ENCODE measurements at places on chromosomes 7 and 10.

GRCh38 chr10:131261890-131262475 is 49.5 kb downstream of the TCERG1L start:
- no peak for DNase-seq

DNA sequence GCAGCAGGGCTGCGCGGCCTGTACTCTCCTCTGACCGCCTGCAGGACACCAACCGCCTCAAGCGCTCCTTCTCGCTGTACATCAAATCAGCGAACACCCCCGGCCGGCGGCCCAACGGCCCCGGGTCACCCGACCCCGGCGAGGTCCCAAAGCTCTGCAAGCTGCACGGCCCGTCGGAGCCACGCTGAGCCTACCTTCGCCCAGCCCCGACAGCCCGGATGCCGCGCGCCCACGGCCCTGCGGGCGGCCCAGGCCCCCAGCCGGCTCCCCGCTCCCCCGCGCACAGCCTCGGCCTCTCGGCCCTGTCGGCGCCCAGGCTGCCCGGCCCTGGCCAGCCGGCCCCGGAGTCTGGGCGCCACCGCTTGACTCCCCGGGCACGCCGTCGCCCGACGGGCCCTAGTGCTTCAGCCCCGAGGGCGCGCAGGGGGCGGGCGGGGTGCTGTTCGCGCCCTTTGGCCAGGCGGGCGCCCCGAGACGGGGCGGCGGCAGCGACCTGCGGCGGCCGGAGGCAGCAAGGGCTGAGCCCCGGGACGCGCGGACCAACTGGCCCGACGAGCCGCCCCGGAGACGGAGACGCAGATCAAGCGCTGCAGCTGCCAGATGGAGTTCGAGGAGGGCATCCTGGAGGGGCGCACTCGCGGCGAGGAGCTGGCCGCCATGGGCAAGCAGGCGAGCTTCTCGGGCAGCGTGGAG is 11.1 kb upstream of the SEC24C start:
- no peak for DNase-seq

GRCh38 chr7:4699841-4700240 is 17.7 kb downstream of the FOXK1 start:
- no peak for DNase-seq

GRCh38 chr10:110643653-110644597 is at the start of gene RBM20:
Gene RBM20 (plus strand): TSS chr10:110644336. CDS start chr10:110644455, 119 bp downstream.
- no peak for DNase-seq

- no peak for DNase-seq
These were observed 23.1 kb downstream of the KCP start for GRCh38 chr7:128887169-128888038.

GRCh38 chr10:37703114-37703513 is 154.3 kb downstream of the ZNF248 start:
- DNase-seq: no peak

GRCh38 chr10:12327074-12327473 is 22.3 kb upstream of the CAMK1D start:
- no peak for DNase-seq

- DNase-seq: no peak
These were observed 178.1 kb downstream of the AVL9 start for GRCh38 chr7:32673275-32673983.

GRCh38 chr10:773562-774161 is 84.2 kb upstream of the DIP2C start:
- no peak for DNase-seq

DNA sequence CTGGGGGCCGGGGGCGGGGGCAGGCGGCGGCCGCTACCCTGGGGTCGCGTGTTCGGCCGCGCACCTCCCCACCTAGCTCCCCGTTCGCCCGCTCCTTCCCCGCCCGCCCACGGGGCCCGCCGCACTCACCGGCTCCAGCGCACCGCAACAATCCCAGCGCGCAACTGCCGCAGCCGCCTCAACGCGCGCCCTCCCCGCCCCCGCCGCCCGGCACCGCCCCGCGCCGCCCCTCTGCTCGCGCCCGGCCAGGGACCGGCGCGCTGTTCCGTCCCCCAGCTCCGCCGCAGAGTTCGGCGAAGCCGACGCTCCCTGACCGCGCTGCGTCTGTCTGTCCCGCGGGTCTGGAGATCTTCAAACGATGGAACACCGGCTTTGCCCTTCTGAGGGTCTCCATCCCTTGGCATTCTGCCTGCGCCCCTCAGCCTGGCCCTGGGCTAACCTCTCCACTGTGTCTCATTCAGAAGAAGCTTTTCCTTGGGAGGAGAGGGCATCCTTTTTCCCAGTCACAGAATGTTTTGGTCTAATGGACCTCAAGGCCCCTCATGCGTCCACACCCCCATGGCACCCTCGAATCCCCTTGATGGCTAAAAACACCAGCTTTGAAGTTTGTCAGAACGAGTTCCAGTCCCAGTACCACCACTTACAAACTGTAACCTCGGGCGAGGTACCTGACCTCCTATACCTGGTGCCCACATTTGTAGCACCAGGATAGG is at the start of gene NT5C2:
TSS of gene NT5C2 (minus strand) at position 166 of the 713 bp plus-strand sequence. CDS start 18,314 bp downstream, outside the sequence.
- DNase-seq: peak; percentile 49

DNA sequence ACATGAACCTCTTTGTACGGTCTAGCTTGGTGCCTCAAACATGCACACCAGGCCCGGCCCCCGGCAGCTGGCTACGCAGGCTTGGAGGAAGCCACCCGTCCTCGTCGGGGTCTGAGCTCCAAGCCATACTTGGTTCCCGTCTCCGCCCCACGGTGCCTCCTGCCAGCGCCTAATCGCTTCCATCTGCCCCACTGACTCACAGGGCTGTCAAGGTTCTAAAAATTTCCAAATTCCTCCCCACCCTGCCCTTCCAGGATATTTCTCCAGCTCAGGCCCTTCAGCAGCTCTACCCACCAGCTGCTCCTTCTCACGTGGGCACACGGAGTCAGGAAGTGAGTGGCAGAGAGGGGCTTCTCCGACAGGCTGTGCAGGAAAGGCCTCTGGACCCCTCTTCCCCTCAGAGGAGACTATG is 38.8 kb downstream of the TMEM270 start:
- DNase-seq: peak; percentile 82

DNA sequence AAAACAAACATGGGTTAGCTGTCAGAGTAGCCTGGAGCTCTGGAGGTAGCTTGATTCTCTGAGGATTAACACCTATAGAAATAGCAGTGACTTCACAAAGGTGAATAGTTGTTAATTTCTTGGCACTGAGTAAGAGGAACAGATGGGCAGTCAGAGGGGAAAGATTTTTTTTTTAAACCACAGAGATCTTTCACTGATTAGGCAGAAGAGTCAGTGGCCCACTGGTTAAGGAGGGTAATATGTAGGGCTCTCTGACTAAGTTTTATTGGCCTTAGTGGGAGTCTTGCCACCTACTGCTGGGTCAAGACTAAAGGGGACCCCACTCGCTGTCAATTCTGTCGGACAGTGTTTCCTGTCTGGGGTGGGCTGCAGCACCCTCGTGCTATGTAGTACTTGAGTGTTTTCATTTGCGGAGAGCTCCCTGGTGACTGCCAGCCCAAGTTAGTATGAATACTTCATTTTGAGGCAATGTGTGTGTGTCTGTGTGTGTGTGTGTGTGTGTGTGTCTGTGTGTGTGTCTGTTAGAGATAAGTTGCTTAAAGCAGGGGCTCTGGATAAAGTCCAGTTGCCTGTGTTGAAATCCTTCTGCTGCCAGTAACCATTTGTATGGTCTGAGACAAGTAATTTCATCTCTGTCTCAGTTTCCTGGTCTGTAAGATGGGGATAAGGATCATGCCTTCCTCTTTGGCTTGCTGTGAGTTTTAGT is 145.2 kb downstream of the ARID5B start:
- DNase-seq: peak; percentile 74

DNA sequence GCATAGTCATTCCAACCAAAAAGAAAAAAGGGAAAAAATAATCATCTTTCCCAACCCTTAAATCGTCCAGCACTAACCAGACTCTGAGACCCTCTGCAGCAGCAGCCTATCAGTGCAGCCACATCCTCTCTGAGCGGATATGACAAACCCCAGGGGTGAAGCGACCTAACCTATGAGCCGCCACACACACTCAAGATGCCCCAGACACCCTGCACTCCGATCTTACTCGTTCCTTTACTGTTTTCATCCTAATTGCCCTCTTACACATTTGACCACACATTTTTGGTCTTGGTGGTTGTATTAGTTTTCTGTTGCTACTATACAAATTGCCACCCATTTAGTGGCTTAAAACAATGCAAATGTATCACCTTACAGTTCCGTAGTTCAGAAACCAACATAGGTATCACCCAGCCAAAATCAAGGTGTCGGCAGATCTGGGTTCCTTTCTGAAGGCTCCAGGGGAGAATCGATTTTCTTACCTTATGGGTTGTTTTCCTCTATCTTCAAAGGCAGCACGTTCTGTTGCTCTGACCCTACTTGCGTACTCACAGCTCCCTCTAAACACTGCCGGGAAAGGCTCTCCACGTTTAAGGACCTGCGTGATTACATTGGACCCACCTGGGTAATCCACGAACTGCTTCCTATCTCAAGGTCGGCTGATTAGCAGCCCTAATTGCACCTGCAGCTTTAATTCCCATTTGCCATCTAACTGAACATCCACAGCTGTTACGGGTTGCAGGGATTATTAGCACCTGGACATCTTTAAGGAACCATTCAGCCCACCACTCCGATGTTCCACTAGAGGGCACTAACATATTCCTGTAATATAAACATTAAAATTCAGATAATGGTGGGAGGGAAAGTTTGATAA is 37.3 kb upstream of the PRSS1 start:
- DNase-seq: peak; percentile 10

DNA sequence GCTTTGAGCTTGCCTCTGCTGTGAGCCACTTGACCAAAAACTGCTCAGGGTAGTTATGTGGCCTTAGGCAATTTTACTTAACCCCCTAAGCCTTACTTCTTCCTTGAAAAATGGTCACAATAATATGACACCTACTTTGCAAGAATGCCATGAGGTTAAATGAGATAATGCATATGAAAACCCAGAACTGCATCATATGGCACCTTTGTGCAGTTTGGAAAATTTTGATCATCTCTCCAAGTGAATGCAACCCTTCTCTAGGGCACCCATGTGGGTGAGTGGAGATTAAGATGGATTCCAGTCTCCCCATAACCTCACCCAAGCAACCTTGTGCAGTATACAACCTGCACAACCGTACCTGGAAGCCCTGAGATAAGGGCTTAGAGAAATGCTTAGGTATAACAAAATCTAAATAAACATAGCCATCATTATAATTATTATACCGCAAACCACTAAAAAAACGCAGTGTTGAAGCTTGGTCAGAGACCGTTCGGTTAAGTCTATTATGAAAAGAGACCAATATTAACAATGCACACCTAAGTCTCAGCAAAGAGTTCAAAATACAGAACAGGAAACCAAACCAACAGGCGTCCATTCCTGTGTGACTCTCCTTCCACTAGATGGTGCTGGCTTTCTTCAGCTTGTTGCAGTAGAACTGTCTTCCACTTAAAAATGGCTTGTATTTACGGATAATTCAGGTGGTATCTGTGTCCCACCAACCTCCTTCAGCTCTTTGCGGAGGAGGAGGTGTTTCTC is 21.0 kb upstream of the ASB15 start:
- DNase-seq: peak; percentile 14

- DNase-seq: peak; percentile 99
These were observed 119.8 kb upstream of the LANCL2 start for GRCh38 chr7:55245271-55245723.

- peak; percentile 72 for DNase-seq
These were observed 202.8 kb downstream of the BMPER start for GRCh38 chr7:34108165-34108564.

GRCh38 chr10:555682-556350 is 133.7 kb downstream of the DIP2C start:
- DNase-seq: no peak

- DNase-seq: no peak
These were observed 117.2 kb downstream of the CLEC2L start for GRCh38 chr7:139640681-139641080.

DNA sequence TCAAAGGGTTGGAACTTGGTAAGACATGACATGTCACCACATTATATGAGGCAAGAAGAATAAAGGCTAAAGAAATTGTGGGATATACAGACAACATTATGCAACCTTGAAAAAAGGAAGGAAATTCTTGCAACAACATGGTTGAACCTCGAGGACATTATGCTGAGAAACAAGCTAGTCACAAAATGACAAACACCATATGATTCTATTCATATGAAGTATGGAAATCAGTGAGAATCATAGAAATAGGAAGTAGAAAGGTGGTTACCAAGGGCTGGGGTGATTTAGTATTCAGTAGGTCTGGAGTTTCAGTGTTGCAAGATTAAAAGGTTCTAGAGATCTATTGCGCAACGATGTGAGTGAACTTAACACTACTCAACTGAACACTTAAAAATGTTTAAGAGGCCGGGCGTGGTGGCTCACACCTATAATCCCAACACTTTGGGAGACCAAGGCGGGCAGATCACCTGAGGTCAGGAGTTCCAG is 126.9 kb upstream of the TBX20 start:
- no peak for DNase-seq

- DNase-seq: no peak
These were observed 445 bp upstream of the PVRIG start for GRCh38 chr7:100219271-100219737.

DNA sequence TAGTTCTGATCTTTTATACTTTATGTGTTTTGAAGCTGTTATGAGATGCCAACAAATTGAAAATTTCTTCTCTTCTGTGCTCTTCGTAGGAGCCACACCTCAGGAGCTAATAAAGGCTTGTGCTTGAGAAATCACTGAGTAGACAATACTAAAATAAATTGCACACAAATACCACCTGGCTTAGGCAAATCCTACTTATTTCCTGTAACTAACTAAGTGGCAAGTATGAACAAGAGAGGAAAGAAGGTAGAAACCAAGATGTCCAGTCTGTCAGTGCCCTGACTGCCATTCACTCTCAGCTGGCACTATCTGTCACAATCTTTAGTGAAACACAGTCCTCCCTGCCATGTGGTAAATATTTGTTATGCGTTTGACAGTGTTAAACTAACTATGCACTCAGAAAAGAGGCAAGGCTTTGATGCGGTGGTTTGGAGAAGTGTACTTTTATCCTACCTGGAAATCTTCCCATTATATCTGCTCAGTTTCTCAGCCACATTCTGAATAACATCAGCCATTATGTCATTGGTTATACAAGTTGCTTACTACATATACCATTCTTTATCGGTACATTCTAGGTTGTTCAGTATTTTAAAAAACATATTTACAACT is 293.4 kb upstream of the VWC2 start:
- DNase-seq: no peak

GRCh38 chr7:80307227-80307856 is 172.7 kb downstream of the GNAI1 start:
- peak; percentile 50 for DNase-seq
